Stimulated activated naive B cell treated with anti-CD40 and anti-IgM and Interleukin-4, amounts not matched to agents 10 μg/mL and 1 μg/mL and 100 μg/mL, for 72 hours (primary cell): ENCODE measurements at places on chromosomes 16 and 17.

GRCh38 chr17:39949028-39949427 is 13.8 kb upstream of the GSDMA start:
- DNase-seq, result no peak
- H3K4me1 ChIP-seq, result peaks cover 55% of the 10 kb centered on the region
- H3K27me3 ChIP-seq, result no peaks in the 10 kb centered on the region
- no peaks in the 10 kb centered on the region for H3K36me3 ChIP-seq

DNA sequence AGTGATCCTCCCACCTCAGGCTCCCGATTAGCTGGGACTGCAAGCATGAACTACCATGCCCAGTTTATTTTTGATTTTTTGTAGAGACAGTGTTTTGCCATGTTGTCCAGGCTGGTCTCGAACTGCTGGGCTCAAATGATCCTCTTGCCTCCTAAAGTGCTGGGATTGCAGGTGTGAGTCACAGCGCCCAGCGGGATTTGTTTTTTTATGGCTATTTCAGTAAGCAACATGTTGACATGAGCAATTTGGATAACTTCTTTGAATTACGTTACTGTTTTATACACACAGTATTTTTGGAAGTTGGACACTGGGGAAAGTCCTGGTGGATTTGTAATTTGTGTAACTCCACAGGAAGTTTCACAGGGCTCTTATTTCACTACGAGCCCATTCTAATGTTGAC is 18.5 kb upstream of the RHOT1 start:
- no peak for DNase-seq
- H3K36me3 ChIP-seq, result no peaks in the 10 kb centered on the region
- H3K4me3 ChIP-seq, result no peak overlapping the region
- peaks cover 4% of the 10 kb centered on the region for H3K27me3 ChIP-seq

GRCh38 chr16:66862023-66862520 is 17.9 kb downstream of the CA7 start:
- no peak overlapping the region for H3K27ac ChIP-seq
- H3K4me3 ChIP-seq, result no peak overlapping the region
- H3K4me1 ChIP-seq, result peaks cover 1% of the 10 kb centered on the region
- DNase-seq, result no peak
- H3K27me3 ChIP-seq, result peaks cover 4% of the 10 kb centered on the region

DNA sequence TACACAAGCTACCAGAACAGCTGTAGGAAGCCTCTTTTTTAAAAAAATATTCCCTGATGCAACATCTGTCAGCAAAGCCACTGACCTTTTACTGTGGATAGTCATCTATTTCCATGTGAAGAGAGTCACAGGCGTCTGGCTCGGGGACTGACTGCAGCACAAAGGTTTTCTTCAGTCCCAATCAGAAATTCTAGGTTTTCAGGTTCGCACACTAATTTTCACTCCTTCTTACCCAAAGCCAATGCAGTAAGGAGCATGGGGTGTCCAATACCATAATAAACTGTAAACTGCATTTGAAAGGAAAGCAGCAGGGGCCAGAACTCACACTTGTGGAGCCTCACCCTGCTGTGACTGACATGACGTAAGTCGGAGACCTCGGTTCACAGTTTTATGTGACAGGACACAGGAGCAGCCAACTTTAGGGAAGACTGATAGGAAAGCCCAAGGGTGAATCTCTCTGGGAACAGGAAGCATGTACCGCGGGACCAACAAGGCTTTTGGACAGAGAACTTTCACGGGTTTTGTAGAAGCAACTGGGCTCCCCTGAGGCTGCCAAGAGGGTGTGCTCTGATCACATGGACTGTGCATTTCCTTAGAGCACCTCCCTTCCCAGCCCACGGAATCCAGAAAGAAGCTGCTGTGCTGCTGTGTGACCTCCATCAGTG is 9.1 kb upstream of the TMEM100 start:
- no peaks in the 10 kb centered on the region for H3K36me3 ChIP-seq
- peaks cover 19% of the 10 kb centered on the region for H3K4me1 ChIP-seq
- no peak overlapping the region for H3K4me3 ChIP-seq

DNA sequence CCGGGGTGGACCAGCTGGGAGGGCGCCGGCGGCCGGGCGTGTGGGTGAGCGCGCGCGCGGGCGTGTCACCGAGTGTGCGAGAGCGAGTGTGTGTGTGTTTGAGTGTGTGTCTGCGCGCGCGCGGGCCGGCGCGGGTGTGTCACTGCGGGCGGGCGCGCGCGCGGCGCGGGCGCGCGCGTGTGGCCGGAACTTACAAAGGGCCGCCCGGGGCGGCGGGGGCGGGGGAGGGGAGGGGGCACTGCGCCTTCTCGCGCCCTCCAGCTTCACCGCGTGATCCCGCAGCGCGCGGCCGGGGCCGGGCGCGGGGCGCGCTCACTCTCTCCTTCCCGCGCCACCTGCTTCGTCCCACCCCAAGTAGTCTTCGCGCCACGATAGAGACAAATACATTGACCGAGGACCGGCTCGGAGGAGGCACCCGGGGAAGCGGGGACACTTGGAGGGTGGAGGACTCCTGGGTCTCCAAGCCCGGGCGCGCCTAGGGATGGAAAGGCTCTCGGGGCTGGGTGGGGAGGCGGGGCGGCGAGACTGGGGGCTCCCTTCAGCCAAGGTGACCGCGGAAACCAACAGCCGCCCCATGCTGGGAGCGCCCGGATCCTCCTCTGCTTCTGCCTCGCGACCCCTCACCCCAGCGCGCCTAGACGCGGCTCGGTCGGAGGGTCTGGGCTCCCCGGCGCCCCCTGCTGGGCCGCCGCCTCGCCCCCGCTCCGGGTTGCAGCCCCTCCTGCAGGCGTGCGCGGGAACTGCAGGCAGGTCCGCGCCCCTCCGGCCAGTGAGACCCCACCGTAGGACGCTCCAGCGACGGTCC is at the start of gene SRCIN1:
Gene SRCIN1, minus strand, starts transcription at position 112 of the 805 bp plus-strand sequence. CDS start 247 bp downstream, outside the sequence.
- DNase-seq, result no peak
- peaks cover 80% of the 10 kb centered on the region for H3K27me3 ChIP-seq
- H3K27ac ChIP-seq, result peak within 1 kb of the TSS; percentile 57
- peaks cover 16% of the 10 kb centered on the region for H3K4me1 ChIP-seq
- H3K36me3 ChIP-seq, result no peaks in the 10 kb centered on the region
- peak within 1 kb of the TSS; percentile 79 for H3K4me3 ChIP-seq

DNA sequence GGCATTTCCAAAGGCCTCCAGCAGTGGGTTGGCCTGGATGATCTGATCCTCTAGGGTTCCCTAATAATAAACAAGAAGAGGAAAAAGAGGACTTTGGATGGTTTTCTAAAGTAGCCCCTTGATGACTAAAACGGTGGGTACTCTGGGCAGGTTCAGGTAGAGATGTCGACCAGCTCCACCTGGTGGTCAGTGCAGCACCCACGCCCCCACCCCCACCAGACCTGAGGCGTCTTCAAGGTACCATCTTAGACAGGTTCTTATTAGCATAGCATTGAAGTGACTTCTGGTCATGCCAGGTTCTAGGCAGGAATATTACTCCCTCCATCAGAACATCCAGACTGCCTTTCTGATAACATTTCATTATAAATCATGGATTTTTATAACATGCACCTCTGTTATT is 15.0 kb downstream of the MYH13 start:
- DNase-seq, result peak; percentile 18
- peaks cover 29% of the 10 kb centered on the region for H3K27me3 ChIP-seq
- H3K4me1 ChIP-seq, result no peaks in the 10 kb centered on the region

DNA sequence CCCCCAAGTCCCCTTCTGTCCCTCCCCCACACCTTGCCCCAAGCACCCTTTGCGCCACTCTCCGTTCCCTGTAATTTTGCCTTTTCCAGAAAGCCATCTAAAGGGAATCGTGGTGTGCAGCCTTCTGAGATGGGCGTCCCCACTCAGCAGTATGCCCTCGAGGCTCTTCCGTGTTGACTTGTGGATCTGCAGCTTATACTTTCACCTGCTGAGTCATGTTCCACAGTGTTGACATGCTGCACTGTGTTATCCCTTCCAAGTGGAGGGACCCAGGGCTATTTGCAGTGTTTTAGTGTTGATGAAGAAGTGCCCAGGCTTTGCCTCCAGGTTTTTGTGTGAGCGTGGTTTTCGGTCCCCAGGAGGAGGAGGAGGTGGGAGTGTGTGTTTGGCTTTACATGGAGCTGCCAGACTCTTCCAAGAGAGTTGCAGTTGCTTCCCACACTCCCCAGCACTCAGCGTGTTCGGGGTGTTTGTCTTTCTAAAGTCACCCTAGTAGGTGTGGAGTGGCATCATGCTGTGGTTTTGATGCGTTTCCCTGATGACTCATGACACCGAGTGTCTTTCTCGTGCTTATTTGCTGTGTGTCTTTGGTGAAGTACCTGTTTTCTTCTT is 32.1 kb upstream of the JPT2 start:
- peaks cover 41% of the 10 kb centered on the region for H3K4me1 ChIP-seq
- H3K4me3 ChIP-seq, result peak overlapping the region; percentile 39
- no peak for DNase-seq
- H3K27me3 ChIP-seq, result no peaks in the 10 kb centered on the region

GRCh38 chr17:37546302-37546701 is 56.6 kb downstream of the DUSP14 start:
- H3K36me3 ChIP-seq, result peaks cover 14% of the 10 kb centered on the region
- no peak overlapping the region for H3K4me3 ChIP-seq
- no peak overlapping the region for H3K27ac ChIP-seq
- H3K27me3 ChIP-seq, result no peaks in the 10 kb centered on the region
- H3K4me1 ChIP-seq, result peaks cover 8% of the 10 kb centered on the region

- H3K27ac ChIP-seq, result no peak overlapping the region
- no peak for DNase-seq
- peaks cover 35% of the 10 kb centered on the region for H3K4me1 ChIP-seq
- H3K36me3 ChIP-seq, result peaks cover 3% of the 10 kb centered on the region
- no peaks in the 10 kb centered on the region for H3K27me3 ChIP-seq
- no peak overlapping the region for H3K4me3 ChIP-seq
Measured at GRCh38 chr17:49766918-49767530, 3.1 kb upstream of the FAM117A start.

- DNase-seq, result no peak
- H3K4me1 ChIP-seq, result peaks cover 5% of the 10 kb centered on the region
- no peaks in the 10 kb centered on the region for H3K27me3 ChIP-seq
- no peak overlapping the region for H3K4me3 ChIP-seq
- peaks cover 4% of the 10 kb centered on the region for H3K36me3 ChIP-seq
- no peak overlapping the region for H3K27ac ChIP-seq
Measured at GRCh38 chr16:20931066-20931600, 30.6 kb downstream of the LYRM1 start.

- DNase-seq, result no peak
- peaks cover 23% of the 10 kb centered on the region for H3K36me3 ChIP-seq
- H3K4me1 ChIP-seq, result peaks cover 18% of the 10 kb centered on the region
- no peaks in the 10 kb centered on the region for H3K27me3 ChIP-seq
- no peak overlapping the region for H3K27ac ChIP-seq
Measured at GRCh38 chr16:46691726-46692125, 2.3 kb downstream of the ORC6 start.
